ENCODE measurements at places on chromosomes 7 and 10.

- no peak for DNase-seq
These were observed 162.6 kb downstream of the UBE2H start for GRCh38 chr7:129790136-129790535.

DNA sequence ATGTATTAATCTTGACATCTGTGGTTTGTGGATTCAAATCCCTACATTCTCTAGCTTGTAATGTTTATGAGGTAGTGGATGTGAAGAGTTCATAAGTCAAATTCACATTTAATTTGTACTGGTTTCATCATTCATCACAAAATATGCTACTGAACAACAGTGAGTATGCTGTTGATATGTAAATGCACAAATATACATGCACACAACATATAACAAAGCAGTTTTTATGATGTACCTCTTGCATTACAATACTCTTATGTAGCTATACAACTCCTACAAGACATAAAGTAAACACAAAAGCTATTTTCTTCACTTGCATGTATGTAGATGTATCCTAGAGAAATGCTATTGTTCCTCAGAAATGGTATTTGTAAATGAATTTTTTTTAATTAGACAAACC, 111.0 kb upstream of the ANTXRL start:
- DNase-seq: no peak

DNA sequence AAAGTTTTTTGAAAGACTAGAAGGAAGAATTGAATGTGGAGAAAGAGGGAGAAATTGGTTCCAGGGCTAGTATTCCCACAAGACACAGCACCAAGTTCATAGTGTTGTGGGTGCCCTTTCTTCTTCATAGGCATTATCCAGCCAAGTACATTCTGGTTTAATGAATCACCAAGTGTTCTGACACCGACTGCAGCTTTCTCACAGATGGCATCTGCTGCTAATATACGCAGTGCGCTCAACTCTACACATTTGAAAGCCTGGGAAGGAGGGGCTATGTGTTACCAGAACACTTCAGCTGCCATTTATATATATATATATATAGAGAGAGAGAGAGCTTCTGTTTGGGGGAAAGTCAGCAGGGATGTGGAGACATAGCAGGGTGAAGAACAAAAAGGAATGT, 1168.4 kb downstream of the GATA3 start:
- DNase-seq: no peak

- DNase-seq: no peak
These were observed 449.1 kb downstream of the AUTS2 start for GRCh38 chr7:70047384-70047783.

DNA sequence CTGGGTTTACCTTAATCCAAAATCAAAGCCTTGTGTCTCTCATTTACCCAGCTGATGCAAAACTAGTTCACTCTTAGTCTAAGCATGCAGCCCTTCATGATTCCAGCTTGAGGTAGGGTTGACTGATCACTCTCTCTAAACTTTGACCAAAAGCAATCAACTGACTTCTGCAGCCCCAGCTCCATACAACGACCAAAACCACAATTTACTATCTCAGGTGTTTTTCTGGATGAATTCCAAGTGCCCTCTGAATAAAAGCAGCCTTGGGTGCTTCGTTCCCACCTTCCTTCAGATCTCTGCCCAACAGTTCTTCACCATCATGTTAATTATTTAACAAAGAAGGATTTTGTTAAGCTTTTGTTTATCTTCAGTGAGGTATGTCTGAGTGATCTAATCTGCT, 62.6 kb downstream of the CCDC6 start:
- no peak for DNase-seq

- DNase-seq: no peak
These were observed 327.7 kb downstream of the CXCL12 start for GRCh38 chr10:44056967-44057805.

- DNase-seq: no peak
These were observed 28.9 kb upstream of the EZH2 start for GRCh38 chr7:148912758-148913541.

DNA sequence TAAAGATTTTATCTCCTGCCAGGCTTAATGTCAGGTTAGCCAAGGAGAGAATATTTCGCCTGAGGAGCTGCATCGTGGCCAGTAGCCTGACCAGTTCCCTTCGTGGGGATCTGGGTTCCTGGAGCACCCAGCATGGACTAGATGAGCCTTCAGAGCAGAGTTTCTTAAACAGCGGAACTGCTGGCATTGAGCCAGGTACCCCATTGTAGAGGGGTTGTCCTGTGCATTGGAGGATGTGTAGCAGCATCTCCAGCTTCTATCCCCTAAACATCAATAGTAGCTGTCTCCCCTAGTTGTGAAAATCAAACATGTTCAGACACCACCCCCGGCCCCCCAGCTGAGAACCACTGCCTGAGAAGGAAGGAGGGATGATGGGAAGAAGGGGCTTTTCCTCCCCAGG, 36.2 kb downstream of the CDHR3 start:
- no peak for DNase-seq

DNA sequence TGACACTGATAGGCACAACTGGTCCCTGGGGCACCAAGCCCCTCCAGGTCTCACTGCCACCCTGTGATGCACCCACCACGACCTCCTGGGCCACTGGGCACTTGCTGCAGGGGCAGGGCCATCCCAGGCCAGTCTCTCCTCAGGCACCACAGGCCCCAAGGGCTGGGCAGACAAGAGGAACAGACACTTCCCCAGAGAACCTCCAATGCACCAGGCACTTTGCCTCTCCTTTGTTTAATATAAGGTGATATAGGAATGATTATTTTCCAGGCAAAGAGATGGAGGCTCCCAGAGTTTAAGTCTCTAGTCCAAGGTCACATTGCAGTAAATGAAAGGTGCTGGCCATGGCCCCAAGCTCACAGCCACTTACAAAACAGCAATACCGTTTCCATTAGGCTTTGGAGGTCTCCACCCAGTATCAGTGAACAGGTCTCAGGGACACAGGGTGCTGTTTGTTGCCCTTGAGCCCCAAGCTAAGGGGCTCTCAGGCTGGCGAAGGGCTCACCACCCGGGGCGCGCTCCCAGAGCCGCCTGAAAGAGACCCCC, 4.5 kb downstream of the DEPP1 start:
- DNase-seq: no peak

GRCh38 chr10:3478153-3478552, 305.6 kb upstream of the PITRM1 start:
- DNase-seq: no peak

DNA sequence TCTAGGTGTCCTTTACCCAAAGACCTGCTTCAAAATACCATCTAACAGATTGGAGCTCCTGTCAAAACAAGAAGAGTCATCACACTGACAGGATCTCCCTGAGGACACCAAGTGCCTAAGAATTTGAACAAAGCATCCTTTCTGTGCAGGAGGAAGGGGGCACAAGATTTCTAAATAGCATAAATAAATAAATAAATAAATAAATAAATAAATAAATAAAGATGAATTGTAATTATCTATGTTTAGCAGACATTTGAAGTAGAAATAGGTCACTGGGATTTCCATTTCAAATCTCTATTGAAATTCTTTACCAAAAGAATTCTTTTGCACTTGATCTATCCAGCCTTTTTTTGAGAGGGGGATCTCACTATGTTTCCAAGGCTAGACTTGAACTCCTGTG, 65.3 kb downstream of the NPSR1 start:
- no peak for DNase-seq

DNA sequence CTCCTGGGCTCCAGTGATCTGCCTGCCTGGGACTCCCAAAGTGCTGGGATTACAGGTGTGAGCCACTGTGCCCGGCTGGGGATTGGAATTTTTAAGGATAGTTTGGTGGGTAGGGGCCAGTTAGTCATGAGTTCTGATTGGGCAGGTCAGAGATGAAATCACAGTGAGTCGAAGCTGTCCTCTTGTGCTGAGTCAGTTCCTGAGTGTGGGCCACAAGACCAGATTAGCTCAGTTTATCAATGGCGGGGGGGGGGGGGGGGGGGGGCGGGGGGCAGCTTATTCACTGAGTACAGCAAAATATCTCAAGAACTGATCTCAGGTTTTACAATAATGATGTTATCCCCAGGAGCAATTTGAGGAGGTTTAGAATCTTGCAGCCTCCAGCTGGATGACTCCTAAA, 11.6 kb upstream of the ERCC6 start:
- peak; percentile 90 for DNase-seq

GRCh38 chr7:130363026-130363847, 17.1 kb upstream of the CPA1 start:
- peak; percentile 95 for DNase-seq

DNA sequence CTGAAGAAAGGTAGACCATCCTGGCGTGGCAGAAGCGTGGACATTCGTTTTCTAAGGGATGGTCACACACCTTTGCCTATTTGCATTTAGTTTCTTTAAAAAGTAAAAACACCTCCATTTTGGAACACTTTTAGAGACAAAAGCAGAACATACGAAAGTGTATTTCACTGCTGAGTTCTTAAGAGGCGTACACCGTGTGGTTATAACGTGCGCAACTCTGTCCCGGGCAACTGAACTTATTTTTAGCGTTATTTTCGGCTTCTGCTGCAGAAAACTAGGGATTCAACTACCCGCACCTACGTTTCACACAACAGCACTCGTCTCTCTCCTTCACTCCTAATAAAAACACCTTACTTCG, 557 bp upstream of the LSM8 start:
- DNase-seq: no peak

- no peak for DNase-seq
These were observed 350.9 kb downstream of the TNS3 start for GRCh38 chr7:47231032-47231431.

- no peak for DNase-seq
These were observed 46.0 kb downstream of the GBF1 start for GRCh38 chr10:102291221-102291905.

DNA sequence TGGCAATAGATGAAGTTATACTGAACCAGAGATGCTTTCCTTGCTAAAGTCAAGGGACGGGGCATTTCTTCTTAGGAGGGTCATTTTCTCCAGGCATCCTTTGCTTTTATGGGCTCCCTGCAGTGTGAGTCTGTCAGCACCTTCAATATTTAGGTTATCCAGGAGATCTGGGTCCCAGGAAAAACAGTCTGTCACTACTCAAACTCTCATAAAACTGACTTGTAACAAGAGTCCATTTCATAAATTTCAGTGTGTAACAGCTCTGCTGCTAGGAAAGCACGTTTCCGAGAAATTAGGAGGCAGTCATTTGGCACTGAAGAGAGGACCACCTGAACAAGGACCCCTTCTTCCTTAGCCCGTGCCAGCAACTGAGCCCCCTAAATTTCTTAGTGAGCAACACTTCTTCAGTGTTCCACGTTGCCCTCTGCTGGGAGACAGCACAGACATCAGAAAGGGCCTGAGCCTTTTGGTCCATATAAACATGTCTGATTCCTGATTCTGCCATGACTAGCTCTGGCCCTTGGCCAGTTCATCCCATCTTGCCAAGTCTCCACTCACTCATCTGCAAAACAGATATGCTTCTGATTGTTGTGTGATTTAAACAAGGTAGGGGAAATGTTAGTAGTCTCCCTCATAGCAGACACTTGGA, 7.2 kb downstream of the GCC1 start:
- DNase-seq: peak; percentile 20

DNA sequence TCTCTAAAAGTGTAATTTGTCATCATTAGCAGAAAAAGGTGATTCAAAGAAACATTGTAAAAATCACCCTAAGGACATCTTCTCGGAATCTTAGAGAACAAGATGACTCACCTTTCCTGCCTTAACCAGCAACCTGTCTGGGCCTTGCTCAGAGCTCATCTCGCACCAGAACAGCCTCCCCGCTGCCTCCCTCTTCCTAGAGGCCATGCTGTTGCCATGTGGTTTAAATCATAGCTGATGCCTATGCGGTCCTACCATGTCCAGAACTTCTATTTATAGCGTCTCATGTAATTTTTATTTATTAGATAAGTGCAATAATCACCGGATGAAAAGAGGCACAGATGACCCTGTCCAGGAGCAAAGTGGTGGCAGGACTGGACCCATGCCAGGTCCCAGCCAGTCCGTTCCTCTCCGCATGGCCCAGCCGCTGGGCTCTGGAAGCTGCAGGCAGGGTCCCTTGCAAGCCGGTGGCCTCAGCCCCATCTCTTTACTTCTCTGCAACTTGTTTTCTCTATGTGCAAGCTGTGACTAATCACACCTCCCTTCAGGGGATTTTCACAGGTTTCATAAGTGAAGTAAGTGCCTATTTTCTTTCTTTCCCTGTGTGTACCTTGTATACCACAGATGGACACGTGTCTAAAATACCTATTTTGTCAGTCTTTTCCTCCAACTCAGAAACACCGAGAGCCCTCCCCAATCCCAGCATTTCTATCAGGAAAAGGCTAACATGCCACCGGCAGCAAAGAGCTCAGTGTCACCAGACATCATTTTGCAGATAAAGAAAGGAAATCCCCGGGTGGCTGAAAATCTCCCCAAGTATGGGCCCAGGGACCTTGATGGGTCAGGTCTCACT, 27.1 kb downstream of the KLF6 start:
- no peak for DNase-seq

- DNase-seq: no peak
These were observed 86.5 kb upstream of the CXCL12 start for GRCh38 chr10:44471410-44471809.

DNA sequence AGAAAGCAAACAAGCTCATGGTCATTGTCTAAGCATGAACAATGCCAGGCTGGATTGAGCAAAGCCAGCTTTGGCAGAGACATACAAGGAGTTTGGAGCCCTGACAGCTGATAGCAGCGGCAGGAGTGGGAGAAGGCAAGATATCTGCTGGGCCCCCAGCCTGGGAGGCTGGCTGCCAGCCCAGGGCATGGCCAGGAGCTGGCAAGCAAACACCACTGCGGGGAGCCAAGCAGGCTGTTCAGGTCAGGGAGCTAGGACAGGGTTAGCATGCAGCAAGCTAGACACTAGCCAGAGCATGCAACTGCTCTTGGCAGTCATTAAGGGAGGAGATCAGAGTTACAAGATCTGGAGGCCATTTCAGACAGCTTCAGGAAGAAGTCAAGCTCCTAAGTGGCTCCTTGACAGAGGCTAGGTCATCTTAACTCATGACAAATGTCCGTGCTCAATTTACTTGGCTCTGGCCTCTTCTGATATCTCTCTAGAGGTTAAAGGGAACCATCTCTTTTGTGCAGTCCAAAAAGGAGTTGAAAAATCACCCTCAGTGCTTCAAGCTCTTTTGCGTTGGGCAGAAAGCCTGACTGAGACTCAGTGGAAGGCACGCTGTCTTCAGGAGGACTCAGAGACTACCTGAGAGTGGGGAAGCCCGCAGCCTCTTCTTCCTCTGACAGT, 436.8 kb upstream of the C7orf33 start:
- no peak for DNase-seq

DNA sequence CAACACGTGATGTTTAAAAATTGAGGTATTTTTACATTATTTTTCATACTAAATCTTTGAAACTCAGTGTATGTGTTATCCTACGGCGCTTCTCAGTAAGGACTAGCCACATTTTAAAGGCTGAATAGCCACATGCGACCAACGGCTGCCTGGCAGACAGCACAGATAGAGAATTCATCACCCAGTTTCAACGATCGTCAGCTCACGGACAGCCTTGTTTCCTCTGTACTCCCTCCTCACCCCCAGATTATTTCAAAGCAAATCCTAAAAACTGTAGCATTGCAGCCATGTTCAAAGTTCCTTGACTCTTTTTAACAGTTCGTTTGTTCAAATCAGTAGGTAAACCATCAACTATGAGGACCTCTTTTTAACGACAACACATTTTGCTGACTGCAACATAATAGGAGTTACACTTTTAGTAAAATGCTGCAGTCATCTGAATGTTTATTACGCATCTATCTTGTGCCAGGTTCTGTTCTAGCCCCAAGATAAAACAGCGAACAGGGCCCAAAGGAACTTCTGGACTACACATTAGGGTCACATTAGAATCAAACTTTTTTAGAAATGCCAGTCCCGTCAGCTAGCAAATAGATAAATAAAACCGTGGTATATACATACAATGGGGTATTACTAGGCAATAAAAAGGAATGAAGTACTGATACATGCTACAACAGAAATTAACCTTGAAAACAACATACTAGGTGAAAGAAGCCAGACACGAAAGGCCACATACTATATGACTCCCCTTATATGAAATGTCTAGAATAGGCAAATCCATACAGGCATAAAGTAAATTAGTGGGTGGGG, 5.7 kb downstream of the OSBPL3 start:
- DNase-seq: no peak

All from brain microvascular endothelial cell (primary cell).